ENCODE measurements at places on chromosomes 1 and 21.

DNA sequence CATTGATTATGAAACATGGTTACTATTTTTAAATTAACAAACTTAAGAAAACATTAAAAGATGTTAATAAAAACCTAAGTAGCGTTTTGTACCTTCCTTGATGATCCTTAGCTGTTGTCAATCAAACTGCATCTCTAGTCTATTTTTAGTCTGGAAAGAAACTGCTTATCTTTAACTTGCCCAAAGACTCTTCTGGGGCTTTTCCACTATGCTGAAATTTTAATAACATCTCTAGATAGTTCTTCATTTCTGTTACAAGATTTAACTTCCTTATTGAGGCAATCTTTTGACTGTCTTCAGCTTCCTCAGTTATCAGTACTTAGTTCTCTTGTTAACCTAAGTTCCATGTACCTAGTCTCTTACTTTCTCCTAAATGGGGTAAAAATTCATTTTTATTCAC, 135.9 kb upstream of the HMCN1 start:
- no peak for DNase-seq

- peak; percentile 92 for DNase-seq
Observed at GRCh38 chr1:234969581-234970400, 158.8 kb downstream of the TOMM20 start.

GRCh38 chr1:183025010-183025337, 1.8 kb downstream of the LAMC1 start:
- no peak for DNase-seq

DNA sequence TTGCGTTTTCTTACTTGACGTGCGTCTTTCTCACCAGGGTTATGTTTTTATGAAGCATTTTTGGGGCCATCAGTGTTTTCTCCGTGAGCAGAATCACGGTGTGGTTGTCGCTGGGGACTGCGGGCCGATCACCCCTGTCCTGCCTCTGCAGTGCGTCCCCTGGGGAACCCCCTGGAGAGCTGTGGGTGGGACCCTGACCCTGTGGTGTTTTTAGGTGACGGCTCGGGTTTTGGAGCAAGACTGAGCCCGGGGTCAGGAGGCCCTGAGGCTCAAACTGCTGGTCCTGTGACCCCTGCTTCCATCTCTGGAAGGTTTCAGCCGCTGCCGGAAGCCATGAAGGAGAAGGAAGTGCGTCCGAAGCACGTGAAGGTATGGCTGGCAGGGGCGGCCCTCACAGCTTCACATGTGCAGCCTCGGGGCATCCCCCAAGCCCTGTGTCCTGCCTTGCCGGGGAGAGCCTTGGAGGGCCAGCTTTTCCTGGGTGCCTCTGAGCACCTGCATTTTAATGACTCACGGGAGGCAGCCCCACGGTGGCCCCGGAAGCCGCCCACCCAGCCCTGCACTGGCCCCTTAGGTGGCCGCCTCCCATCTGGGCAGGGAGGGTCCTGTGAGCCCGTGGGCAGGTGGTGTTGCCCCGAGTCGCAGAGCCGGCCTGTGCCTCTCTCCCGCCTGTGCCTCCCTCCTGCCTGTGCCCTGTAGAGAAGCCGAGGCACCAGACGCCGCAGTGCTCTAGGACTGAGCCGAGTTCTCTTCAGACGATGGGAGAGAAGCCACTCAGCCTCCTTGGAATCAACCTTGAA, 36.7 kb upstream of the DIP2A start:
- DNase-seq, result no peak

DNA sequence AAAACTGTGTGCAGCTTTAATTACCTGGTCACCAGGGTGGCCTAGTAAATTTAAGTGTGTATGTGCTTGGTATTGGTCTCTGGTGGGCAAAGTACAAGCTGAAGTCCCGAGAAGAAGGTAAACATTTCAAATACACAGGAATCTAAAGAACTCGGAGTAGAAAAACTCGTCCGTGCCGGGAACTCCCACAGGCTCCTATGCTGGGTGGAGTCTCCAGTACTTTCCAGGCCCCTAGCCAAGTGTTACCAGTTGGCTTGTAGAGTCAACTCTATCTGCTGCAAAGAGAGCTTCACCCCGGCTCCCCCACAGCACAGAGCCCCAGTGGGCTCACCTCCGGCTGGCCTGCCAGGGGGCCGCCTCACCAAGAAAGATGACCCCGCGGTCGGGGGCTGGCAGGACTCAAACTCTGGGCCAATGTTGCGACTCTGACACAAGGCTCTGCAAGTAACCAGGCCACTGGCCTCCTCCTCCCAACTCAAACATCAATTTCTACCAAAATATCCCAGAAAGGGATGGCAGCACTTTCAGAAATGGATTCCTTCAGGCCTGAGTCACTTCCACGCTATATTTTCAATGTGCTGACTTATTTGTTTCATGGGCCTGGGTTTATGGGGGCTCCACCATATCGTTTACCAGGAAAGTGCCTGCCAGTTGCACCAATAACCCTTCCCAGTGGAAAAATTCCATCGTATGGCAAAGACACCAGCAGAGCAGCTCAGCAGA, 73.9 kb downstream of the SLC66A1 start:
- no peak for DNase-seq

- DNase-seq, result no peak
Observed at GRCh38 chr1:119226321-119226720, 85.9 kb upstream of the WARS2 start.

- DNase-seq, result no peak
Observed at GRCh38 chr1:237171454-237172117, 129.6 kb downstream of the RYR2 start.

DNA sequence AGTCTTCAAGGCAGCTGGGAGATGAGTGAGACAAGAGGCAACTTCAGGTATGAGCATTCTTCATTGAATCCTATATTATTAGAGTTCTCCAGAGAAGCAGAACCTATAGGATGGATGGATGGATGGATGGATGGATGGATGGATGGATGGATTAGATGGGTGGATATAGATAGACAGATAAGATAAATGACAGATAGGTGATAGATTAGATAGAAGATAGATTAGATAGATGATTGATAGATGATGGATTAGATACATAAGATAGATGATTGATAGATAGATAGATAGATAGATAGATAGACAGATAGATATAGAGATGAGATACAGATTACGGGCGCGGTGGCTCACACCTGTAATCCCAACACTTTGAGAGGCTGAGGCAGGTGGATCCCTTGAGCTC, 43.2 kb upstream of the SPOCD1 start:
- DNase-seq, result no peak

GRCh38 chr1:84253891-84254290, 47.6 kb upstream of the SAMD13 start:
- no peak for DNase-seq

- no peak for DNase-seq
Observed at GRCh38 chr1:67874501-67875111, 41.3 kb upstream of the GNG12 start.
